ENCODE measurements at places on chromosomes 2 and 18.

- DNase-seq: peak; percentile 71
Observed at GRCh38 chr2:199462956-199463692, 5.4 kb upstream of the SATB2 start.

- no peak for DNase-seq
Observed at GRCh38 chr18:9617006-9617542, 2.7 kb upstream of the PPP4R1 start.

- no peak for DNase-seq
Observed at GRCh38 chr18:24031318-24031717, 16.8 kb downstream of the TTC39C start.

- no peak for DNase-seq
Observed at GRCh38 chr2:149164296-149164695, 125.8 kb downstream of the LYPD6B start.

DNA sequence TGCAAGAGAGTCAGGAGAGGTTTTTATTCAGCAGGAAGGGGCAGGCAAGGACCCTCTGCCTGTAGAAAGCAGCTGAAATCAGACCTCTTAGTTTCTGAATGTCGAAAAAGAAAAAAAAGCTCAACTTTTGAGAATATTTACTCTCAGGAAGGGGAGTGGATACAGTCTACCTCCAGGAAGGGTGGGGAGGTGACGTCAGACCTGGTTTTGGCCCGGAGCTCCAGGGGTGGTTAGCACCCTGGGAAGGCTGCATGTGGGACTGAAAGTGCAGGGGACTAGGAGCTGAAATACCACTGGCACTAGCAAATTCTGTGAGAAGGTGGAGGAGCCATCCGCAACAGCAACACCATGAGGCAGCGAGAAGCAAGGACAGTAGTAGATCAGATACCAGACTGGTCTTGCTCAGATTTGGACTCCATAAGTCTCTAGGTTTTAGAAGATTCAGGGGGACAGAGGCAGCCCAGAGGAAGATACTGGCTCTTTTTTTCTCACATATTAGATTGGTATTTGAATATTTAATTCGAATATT is 19.8 kb downstream of the MC2R start:
- DNase-seq: no peak

DNA sequence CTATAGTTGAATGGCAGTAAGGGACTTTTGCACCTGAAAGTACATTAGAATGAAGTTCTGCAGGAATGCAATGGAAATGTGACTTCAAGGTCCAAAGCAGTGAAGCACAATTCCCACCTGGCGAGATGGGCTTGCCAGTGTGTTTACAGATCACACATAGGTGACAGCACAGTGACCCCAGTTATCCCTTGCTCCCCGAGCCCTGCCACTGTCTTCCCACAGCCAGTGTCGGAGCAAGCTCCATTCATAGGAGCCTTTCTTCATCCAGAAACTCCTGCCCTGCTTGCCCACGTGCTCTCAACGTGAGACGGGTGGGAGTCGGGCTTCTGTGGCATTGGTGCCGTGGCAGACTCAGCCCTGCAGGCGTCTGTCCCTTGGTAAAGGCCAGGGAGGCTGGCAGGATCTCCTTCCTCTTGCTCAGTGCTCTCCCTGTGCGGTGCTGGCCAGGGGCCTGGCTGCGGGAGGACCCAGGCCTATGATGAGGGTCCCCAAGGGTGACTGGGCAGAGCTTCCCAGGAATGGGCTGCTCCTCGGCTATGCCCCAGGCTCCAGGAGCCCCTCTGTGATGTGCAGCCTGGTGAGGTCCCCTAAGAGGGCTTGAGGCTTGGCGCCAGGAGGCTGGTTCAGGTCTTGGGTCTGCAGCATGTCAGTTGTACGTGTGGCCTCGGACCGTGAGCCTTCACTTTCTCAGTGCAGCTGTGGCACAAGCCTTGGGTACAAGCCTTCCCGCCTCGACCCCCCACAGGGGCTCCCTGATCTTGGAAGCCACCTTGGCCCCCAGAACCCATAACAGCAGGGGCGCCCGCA is 40.2 kb downstream of the SNED1 start:
- DNase-seq: no peak

Data from activated T-cell treated with anti-CD3 and anti-CD28 coated beads for 48 hours (primary cell).